ENCODE measurements at places on chromosomes 13 and 19.

DNA sequence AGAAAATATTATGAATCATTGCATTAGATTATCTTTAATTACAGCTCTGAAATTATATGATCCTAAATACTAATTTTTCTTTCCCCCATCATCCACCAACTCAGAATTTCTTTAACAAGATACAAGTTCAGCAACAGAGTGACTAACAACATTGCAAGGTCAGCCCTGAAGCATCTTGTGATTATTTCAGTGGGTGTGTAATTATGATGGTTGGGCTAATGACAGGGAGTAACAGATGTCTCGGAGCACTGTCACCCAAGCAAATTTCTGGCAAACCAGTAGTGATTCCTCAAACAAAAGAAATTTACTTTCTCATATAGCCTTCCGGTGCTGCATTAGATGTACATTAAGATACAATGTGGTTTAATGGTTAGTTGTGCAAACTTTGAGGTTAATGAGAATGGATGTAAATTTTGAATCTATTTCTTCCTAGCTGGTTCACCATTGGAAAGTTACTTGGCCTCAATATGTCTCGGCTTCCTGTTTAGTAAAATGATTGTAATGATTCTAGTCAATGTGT lies 238.9 kb downstream of the ITGBL1 start:
- DNase-seq, result no peak

DNA sequence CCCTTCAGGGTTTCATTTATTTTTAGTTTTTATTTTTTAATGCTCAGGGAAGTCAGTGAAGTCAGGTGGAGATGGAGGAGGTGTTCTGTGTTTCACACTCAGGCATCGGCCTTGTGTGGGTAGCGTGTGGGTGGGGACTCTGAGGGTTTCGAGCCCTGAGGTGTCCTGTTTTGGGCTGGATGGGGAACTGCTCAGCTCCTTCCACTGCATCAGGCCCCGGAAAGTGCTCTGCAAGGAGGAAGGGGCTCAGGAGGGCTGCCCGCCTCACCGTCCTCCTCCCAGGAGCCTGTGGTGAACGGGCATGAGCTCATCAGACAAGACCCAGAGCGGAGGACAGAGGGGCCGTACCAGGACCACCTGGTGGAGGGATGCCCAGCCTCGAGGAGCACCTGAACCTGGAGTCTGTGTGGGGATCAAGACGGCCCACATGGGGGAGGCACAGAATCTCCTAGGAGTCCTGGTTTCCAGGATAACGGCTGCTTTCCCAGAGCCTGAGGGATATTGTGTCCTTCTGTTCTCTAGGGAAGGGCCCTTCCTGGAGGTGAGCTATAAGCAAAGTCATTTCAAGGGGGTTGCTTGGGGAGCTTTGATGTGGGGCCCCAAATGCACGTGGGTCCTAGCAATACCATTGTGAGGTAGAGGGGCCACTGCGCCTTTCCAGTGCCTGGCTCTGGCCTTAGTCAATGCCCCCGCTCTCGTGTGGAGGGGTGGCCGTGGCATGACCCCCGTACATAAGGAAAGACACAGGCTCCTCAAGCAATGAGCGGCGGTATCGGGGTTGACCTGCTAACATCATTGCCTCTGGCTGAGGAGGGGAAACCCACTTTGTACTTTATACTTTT lies 13.5 kb upstream of the GAS6 start:
- DNase-seq, result no peak

DNA sequence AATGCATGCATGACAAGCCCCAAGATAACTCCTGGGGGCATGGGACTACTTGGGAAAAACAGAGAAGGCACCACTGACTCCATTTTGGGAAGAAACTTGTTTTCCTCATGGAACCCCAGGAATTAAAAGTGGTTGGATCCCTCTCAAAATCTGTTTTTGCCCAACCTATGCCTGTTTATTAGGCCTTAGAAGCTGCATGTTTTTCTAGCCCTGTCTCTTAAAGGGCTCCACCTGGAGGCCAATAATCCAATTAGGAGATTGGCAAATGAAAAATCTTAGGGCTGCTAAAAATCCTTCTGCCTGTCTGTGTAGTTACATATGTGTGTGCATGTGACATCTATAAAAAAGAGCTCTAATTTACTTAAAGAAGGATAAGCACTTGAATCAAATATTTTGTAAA lies 26.9 kb downstream of the MED4 start:
- DNase-seq, result no peak

GRCh38 chr13:23292586-23292985 lies 111.8 kb downstream of the SGCG start:
- DNase-seq, result no peak

DNA sequence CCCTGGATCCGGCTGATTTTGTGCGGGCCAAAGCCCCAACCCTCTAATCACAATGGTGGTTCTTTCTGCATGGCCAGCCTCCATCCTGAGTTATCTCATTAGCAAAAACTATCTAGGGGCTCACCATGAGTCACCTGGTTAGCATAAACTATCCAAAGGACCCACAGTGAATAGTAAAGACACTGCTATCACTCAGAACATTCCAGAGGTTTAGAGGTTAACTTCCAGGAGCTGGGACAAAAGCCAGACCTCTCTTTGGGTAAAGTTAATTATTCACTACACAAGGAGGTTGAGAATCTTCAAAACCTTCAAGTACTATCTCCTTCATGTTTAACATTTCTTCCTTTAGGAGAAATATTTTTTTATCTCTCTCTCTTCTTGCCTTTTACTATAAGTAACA lies 18.8 kb upstream of the PPP5C start:
- no peak for DNase-seq

GRCh38 chr13:51501592-51502152 lies 48.8 kb upstream of the INTS6 start:
- DNase-seq, result no peak

GRCh38 chr19:13437919-13438618 lies 68.2 kb downstream of the CACNA1A start:
- DNase-seq, result no peak

- no peak for DNase-seq
These were observed 698.7 kb downstream of the SLITRK5 start for GRCh38 chr13:88369866-88370265.

GRCh38 chr19:4639531-4640246 lies 373 bp downstream of the TNFAIP8L1 start:
- peak; percentile 59 for DNase-seq

- peak; percentile 78 for DNase-seq
These were observed 15.4 kb upstream of the MATK start for GRCh38 chr19:3801412-3802096.

GRCh38 chr13:30313311-30313710 lies 6.0 kb upstream of the KATNAL1 start:
- DNase-seq, result no peak

DNA sequence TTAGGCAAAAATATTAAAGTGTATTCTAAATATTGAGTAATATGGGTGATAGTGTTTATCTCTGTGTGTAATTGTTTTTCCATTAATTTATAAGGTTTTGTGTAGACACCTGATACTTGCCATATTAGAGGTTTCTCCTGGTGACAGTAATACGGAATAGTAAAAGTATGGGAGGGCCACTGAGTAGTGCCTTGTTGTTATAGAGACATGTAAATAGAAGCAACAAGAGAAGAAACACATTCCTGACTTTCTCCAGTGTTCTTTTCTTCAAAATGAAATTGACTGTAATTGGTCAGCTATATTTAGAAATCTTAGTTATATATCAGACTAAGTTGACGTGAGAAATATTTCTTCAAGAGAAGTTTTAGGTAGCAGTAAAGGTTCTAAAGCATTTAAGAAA lies 18.5 kb downstream of the RNASEH2B start:
- DNase-seq, result no peak

DNA sequence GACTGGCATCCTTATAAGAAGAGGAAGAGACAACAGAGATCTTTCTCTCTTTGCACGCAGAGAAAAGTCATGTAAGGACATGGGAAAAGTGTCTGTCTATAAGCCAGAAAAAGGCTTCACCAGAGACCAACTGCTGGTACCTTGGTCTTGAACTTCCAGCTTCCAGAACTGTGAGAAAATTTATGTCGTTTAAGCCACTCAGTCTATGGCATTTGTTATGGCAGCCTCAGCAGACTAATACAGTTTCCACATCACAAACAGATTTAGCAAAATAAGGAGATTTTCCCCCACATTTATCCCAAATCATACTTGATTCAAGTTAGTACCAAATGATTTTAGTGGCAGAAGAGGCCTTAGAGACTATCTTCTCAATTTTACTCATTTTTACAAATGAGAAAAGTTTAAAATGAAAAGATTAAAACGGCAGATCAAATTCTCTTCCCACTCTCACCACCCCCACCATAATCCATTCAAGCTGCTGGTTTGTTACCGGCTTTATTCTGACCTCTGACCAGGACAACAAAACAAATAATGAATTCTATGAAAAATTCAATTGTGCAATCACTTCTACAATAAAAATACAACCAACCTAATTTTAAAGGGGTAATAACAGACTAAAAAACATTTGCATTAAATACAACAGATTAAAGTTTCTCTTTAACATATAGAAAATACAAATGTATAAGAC lies 316.3 kb downstream of the TBC1D4 start:
- DNase-seq, result no peak

GRCh38 chr19:30742406-30742938 lies 370.3 kb downstream of the ZNF536 start:
- no peak for DNase-seq

DNA sequence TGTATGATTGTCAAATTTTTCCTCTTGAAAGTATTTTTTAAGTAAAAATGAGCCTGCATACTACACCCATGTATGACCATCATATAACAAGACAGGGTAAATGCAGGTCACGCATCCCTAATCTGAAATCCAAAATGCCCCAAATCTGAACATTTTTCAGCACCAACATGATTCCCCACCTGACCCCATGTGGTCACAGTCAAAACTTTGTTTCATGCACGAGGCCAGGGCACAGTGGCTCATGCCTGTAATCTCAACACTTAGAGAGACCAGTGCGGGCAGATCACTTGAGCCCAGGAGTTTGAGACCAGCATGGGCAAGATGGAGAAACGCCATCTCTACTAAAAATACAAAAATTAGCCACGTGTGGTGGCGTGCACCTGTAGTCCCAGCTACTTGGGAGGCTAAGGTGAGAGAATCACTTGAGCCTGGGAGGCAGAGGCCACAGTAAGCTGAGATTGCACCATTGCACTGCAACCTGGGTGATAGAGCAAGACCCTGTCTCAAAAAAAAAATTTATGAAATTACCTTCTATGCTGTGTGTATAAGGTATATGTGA lies 63.7 kb upstream of the NPAS1 start:
- DNase-seq, result no peak

DNA sequence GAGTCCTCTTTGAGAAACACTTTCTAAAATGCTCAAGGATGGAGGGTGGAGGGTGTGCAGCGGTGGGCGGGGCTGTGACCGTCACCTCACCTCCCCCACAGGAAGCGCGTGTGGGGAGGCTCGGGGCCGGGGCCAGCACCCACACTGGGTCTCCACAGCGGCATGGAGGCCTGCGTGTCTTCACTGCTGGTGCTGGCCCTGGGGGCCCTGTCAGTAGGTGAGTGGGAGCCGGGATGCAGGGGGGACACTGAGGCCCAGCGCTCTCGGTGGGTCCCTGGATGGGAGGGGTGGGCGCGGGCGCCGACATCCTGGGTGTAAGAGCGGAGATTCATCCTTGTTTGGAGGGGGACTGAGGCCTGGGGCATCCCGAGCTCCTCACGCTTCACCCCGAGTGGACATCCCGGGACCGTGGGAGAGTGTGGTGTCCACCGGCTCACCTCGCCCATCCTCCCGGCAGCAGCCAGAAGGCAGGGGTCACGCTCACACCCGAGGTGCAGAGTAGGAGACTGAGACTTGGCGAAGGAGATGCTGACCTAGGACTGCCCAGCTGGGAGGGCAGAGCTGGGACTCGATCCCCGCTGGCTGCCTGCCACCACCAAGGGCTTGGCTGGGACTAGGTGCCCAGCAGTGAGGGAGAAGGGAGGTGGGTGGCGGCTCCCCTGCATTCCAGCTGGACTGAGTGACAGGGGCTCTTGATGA lies at the start of gene GZMM:
Gene GZMM (plus strand): TSS at position 144 of the 699 bp plus-strand sequence. CDS start 19 bp downstream, at position 163.
- no peak for DNase-seq

GRCh38 chr13:51636349-51636890 lies 52.2 kb downstream of the WDFY2 start:
- peak; percentile 54 for DNase-seq

DNA sequence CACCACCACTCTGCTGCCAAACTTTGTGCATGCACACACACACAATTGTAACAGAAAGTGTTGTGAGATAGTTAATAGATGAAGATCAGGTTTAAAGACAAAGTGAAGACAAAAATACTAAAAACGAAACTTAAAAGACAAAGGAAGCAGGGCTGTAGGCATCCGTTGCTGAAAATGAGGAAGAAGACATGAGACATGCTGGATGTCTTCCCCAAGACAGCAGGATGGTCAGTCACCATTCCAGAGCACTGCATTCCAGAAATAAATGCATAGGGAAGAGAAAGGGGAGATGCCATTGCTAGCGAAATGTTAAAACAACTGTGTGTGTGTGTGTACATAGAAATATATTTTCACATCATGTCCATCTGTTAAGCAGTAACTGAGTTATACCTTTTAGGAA lies 520.1 kb downstream of the SUCLA2 start:
- no peak for DNase-seq
